ENCODE measurements at places on chromosomes 4 and X. TPM values are rescaled to one million over a fixed set of nuclear protein-coding genes. Genes with fewer than 3 reads are reported as not detected.

DNA sequence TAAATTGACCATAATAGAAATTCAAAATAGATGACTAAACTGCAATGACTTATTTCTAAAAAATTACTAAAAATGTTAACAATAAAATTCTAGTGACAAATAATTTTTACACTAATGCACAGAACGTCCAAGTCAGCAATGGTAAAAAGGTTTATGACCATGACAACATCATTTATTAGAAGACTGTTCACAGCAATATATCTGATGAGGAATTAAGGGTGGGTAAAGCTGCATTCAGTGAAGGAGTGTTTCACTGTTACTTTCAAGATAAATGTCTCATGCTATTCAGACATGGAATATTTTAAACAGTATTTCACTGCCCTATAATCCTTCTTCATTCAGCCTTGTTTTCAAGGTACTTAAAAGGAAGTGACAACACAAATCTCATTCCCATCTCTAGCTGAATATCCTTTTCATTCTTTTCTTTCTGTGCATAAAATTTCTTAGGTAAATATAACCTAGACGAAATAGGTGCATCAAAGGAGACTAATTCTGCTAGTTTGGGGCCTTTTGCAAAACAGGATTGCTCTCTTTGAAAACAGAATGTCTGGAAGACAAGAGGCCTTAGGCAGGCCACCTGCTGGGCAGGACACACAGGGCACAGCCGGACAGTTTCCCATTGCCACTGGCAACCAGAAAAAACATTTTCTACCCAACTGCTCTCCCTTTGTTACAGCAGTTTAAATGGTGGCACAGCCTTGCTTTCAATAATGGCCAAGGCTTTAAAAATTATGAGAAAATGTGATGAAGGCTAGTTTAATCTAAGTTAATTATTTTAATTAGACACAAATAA, 600.3 kb downstream of the SPRY1 start:
- H3K36me3 ChIP-seq: no peaks in the 10 kb centered on the region
- H3K27me3 ChIP-seq: no peaks in the 10 kb centered on the region
- no peaks in the 10 kb centered on the region for H3K4me1 ChIP-seq
- no peak overlapping the region for H3K27ac ChIP-seq
- H3K4me3 ChIP-seq: no peak overlapping the region

GRCh38 chr4:2489081-2489805, 20.3 kb downstream of the RNF4 start:
- H3K4me3 ChIP-seq: no peak overlapping the region
- H3K36me3 ChIP-seq: peaks cover 33% of the 10 kb centered on the region
- no peak for DNase-seq
- peaks cover 46% of the 10 kb centered on the region for H3K4me1 ChIP-seq
- no peaks in the 10 kb centered on the region for H3K27me3 ChIP-seq

- peaks cover 7% of the 10 kb centered on the region for H3K4me1 ChIP-seq
- no peak overlapping the region for H3K27ac ChIP-seq
- DNase-seq: no peak
- peaks cover 7% of the 10 kb centered on the region for H3K36me3 ChIP-seq
- no peaks in the 10 kb centered on the region for H3K27me3 ChIP-seq
Measured at GRCh38 chr4:101031971-101032370, 315.4 kb downstream of the PPP3CA start.

GRCh38 chr4:164892018-164892417, 15.0 kb downstream of the APELA start:
- H3K4me3 ChIP-seq: no peak overlapping the region
- H3K4me1 ChIP-seq: no peaks in the 10 kb centered on the region
- H3K36me3 ChIP-seq: no peaks in the 10 kb centered on the region
- H3K27me3 ChIP-seq: peaks cover 6% of the 10 kb centered on the region
- no peak for DNase-seq

GRCh38 chr4:9932771-9933170, 88.5 kb downstream of the SLC2A9 start:
- H3K36me3 ChIP-seq: no peaks in the 10 kb centered on the region
- H3K4me3 ChIP-seq: no peak overlapping the region
- no peak overlapping the region for H3K27ac ChIP-seq

DNA sequence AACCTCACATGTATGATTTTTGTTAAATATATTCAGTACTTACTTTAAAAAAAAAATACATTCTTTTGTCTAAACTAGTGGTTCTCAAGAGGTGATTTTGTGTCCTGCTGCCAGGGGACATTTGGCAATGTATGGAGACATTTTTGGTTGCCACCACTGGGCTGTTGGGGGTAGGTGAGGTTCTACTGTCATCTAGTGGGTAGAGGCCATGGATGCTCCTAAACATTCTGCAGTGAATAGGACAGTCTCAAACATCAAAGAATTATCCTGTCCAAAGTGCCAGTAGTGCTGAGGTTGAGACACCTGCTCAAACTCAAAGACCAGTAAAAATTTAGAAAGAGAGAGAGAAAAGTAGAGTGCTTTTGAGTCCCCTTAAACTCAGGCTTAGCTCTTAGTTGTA, 32.9 kb upstream of the PGM2 start:
- peaks cover 6% of the 10 kb centered on the region for H3K36me3 ChIP-seq
- no peak overlapping the region for H3K27ac ChIP-seq
- DNase-seq: peak; percentile 26
- H3K4me1 ChIP-seq: no peaks in the 10 kb centered on the region
- peaks cover 8% of the 10 kb centered on the region for H3K27me3 ChIP-seq

DNA sequence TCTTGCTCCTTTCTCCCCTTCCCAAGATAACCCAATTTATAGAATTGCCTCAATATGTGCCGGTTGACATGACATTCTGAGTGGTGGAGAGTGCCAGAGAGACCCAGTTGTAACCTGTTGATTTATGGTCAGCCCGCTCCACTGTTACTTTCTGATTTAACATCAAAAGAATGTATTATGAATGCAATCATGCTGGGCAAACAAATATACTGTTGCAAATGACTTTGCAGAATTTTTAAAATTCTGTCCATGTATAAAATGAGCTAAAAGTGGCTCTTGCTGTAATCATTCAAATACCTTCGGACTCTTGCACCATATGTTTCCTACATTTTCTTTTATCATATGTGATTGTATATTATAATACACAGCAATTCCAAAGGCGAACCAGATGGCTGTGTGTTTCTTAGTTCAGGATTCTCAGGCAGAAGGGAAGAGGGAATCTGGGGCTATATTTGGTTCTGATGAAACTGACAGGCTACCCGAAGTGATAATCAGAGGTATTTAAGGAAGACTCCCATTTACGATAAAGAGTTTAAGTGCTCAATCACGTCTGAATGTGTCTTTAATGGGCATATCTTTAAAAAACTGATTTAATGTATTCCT, 131.7 kb downstream of the CLCN4 start:
- H3K36me3 ChIP-seq: no peaks in the 10 kb centered on the region
- no peaks in the 10 kb centered on the region for H3K4me1 ChIP-seq
- H3K4me3 ChIP-seq: no peak overlapping the region
- no peak overlapping the region for H3K27ac ChIP-seq

DNA sequence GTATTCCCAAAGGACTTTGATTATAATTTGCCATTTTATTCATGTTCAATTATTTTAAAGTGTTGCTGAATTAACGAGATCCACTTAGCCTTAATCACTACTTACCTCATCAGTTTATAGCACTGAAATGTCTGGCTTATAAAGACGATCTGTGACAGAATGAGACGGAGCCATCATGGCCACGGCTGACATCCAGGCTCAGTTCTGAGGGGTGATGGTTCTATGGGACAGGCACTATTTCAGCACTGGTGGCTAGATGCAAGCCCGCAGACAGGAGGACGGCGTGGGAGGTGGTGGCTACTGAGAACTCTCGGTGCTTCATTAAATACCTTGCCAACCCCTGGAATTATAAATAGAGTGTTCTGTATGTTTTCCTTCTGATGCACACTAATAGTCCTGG, 1084.2 kb upstream of the TENM3 start:
- no peaks in the 10 kb centered on the region for H3K4me1 ChIP-seq
- H3K4me3 ChIP-seq: no peak overlapping the region
- H3K27ac ChIP-seq: no peak overlapping the region
- H3K36me3 ChIP-seq: no peaks in the 10 kb centered on the region

DNA sequence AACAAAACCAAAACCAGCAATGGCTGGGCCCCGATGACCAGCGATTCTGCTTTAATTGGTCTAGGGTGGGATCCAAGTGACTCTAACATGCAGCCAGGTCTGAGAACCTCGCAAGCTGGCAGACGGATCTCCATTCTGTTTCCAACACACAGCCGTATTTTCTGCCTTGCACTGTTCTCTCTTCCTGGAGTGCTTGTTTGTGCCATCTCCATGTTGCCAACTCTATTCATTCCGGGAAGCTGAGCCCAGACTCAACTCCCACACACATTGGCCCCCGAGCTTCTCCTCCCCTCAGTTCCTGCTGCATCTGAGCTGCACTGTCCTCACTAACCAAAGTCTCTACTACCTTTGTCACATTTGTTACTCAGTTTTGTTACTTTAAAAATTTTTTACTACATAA, 35.6 kb downstream of the GEMIN8 start:
- H3K27ac ChIP-seq: no peak overlapping the region
- no peaks in the 10 kb centered on the region for H3K27me3 ChIP-seq
- H3K4me1 ChIP-seq: no peaks in the 10 kb centered on the region
- H3K36me3 ChIP-seq: no peaks in the 10 kb centered on the region
- no peak overlapping the region for H3K4me3 ChIP-seq

- H3K27me3 ChIP-seq: no peaks in the 10 kb centered on the region
- no peak overlapping the region for H3K4me3 ChIP-seq
- DNase-seq: no peak
- H3K27ac ChIP-seq: no peak overlapping the region
Measured at GRCh38 chrX:4642114-4642513, 928.7 kb upstream of the PRKX start.

- H3K4me3 ChIP-seq: peak overlapping the region; percentile 47
- no peaks in the 10 kb centered on the region for H3K36me3 ChIP-seq
- DNase-seq: peak; percentile 14
- H3K4me1 ChIP-seq: peaks cover 21% of the 10 kb centered on the region
Measured at GRCh38 chrX:153019166-153019565, 25.2 kb upstream of the PNMA5 start.

DNA sequence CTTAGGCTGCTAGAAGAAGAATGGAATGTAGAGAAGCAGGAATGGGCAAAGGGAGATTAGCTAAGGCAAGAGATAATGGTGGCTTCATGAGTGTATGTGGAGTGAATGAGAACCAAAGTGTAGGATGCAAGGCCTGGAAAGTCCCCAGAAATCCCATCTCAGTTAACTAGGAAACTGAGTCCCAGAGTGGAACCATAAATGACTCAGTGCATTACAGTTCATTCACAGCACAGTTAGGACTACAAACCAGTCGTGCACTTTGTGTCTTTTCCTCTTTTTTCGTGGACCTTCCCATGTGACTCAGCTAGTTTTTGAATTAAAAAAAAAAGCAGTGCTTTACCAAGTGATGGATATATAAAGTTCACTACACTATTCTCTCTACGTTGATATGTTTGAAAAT, 27.7 kb upstream of the REST start:
- no peaks in the 10 kb centered on the region for H3K4me1 ChIP-seq
- DNase-seq: no peak
- no peaks in the 10 kb centered on the region for H3K27me3 ChIP-seq
- no peaks in the 10 kb centered on the region for H3K36me3 ChIP-seq
- no peak overlapping the region for H3K27ac ChIP-seq
- H3K4me3 ChIP-seq: no peak overlapping the region

DNA sequence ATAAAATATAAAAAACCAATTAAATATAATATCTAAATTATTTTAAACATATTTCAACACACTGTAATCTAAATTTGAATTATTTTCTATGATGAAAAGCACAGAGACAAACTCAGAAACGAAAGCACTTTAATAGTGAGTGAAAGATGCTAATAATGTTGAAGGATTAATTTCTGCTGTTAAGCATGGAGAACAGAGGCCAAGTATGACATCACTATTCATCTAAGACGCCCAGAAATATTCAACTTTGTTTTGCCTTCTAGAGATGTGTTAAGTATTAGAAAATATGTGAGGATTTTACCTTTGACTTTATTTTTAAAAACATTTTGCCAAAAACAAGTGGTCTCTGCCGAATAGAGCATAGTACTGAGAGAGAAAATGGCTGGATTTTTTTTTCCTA, 19.3 kb downstream of the ARHGEF6 start:
- DNase-seq: no peak
- peaks cover 63% of the 10 kb centered on the region for H3K4me1 ChIP-seq
- H3K36me3 ChIP-seq: peaks cover 37% of the 10 kb centered on the region

- no peak overlapping the region for H3K4me3 ChIP-seq
- no peaks in the 10 kb centered on the region for H3K4me1 ChIP-seq
- no peaks in the 10 kb centered on the region for H3K27me3 ChIP-seq
- no peaks in the 10 kb centered on the region for H3K36me3 ChIP-seq
Measured at GRCh38 chrX:111460607-111461006, 48.6 kb upstream of the DCX start.

DNA sequence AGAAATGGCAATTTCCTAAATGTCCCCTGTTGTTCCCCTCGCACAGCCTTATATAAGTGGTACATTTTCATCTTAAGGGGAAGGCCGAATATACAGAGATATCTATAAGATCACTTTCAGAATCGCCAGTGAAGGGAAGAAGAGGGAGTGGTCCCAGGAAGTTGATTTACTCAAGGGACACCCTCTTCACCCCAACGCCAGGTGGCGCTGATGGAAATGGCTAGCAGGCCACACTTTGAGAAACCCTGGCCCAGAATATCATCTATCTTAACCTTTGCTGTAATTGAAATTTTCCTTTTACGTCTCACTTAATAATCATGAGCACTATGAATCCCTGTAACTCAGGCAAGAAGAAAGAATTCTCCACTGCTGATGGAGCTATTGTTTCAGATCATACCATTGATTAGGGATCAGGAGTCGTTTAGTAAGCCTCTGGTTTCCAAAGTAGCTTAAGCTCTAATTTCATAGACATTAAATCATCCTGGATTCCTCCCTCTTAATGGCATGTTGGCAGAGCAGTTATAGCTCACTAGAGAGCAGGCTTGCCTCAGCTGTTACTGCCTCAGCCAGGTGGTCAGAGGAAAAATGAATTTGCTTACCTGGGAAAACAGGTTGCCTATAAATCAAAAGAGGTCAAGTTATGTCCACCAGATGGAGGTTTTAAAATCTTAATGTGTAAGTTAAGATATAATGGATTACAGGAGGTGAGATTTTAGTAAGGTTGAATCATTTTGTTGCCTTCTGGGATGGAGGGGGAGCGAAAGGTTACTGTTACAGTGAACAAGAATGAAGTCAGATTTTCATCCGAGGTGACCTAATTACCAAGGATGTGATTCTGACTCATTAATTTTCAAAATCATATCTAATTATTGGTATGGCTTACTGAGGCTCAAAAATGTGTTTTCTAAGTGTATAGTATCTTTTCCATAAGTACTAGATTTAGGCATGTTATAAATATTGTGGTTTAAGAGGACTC, 941.2 kb upstream of the TENM3 start:
- H3K27me3 ChIP-seq: no peaks in the 10 kb centered on the region
- DNase-seq: peak; percentile 20
- H3K4me3 ChIP-seq: no peak overlapping the region
- H3K36me3 ChIP-seq: no peaks in the 10 kb centered on the region

- no peak overlapping the region for H3K27ac ChIP-seq
- peaks cover 2% of the 10 kb centered on the region for H3K4me1 ChIP-seq
- H3K36me3 ChIP-seq: peaks cover 6% of the 10 kb centered on the region
- no peak overlapping the region for H3K4me3 ChIP-seq
Measured at GRCh38 chr4:7890635-7891393, 48.8 kb downstream of the AFAP1 start.

SPANXN3 gene
- total RNA-seq: not detected

PNMA5 gene
- 0.06 TPM for total RNA-seq

MAGEA2B gene
- not detected for total RNA-seq

GASK1B gene
- not detected for total RNA-seq

OPRPN gene
- total RNA-seq: not detected

FANCB gene
- 14.7 TPM for total RNA-seq

LDB2 gene
- not detected for total RNA-seq

CHIC1 gene
- total RNA-seq: 6.9 TPM

SLC10A4 gene
- total RNA-seq: not detected

UBQLN2 gene
- 59.7 TPM for total RNA-seq

ABHD18 gene
- 26.7 TPM for total RNA-seq

SHROOM4 gene
- total RNA-seq: not detected

TCEAL2 gene
- not detected for total RNA-seq

MAMLD1 gene
- 2.4 TPM for total RNA-seq

CXCL11 gene
- total RNA-seq: not detected

ZNF185 gene
- total RNA-seq: 1.6 TPM
